ENCODE measurements at places on chromosomes 13 and 19. TPM values are rescaled to one million over a fixed set of nuclear protein-coding genes. Genes with fewer than 3 reads are reported as not detected.

DNA sequence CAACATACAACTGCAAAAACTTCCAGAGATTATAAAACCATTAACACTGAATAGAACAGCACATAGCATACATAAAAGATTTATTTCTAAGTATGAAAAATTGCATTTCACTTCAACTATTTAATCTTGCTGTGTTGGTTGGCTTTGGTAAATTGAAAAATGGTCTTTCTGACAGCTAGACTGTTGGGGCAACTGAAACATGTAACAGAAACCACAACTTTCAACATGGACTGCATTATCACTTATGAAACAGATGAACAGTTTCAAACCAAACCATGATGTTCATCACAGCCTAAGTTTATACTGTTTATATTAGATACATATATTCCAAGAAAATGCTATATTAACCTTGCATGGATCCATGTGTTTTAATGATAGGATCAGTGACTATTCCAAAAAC lies 324.1 kb upstream of the PCDH9 start:
- DNase-seq: no peak

GRCh38 chr19:17725422-17726078 lies 6.3 kb downstream of the MAP1S start:
- no peak for DNase-seq

DNA sequence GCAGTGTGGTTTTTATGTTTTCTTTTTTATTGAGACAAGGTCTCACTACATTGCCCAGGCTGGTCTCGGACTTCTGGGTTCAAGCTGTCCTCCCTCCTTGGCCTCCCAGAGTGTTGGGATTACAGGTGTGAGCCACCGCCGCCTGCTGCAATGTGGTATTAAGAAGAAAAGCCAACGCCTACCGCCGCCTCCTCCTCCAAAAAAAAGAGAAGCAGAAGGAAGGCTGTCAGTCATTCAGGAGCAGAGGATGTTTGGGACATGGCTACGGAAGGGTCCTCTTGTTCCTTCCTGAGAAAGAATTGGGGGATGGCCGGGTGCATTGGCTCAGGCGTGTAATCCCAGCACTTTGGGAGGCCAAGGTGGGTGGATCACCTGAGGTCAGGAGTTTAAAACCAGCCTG lies 1.2 kb downstream of the PPP1R37 start:
- DNase-seq: no peak

GRCh38 chr13:73865027-73865426 lies 269.2 kb downstream of the KLF12 start:
- no peak for DNase-seq

GRCh38 chr13:52353193-52353592 lies 52.8 kb downstream of the THSD1 start:
- no peak for DNase-seq

ACP7 gene
- total RNA-seq: not detected

Data from T-helper 17 cell (primary cell).